ENCODE measurements at places on chromosomes 1 and 21.

DNA sequence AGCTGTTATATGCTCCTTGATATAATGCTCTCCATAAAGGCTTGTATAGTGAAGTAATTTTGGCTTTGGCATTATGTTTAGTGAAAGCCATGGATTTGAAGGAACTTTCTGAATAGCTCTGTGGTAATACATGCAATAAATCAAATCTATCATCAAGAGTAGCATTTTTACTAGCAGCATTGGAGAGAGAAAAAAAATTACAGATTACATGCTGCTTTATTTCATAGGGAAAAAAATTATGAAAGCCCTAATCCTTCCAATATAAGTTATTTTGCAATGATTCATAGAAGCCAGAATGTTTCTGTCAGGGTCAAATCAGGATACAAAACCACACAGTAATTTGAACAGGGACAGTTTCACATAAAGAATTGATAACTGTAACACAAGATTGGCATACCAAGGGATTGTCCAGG is 250.0 kb downstream of the SPATA17 start:
- no peaks in the 10 kb centered on the region for H3K36me3 ChIP-seq
- H3K4me1 ChIP-seq = no peaks in the 10 kb centered on the region
- H3K27ac ChIP-seq = no peak overlapping the region
- no peaks in the 10 kb centered on the region for H3K27me3 ChIP-seq

GRCh38 chr1:207962716-207963426 is 51.9 kb upstream of the CD34 start:
- no peaks in the 10 kb centered on the region for H3K36me3 ChIP-seq
- peak; percentile 27 for DNase-seq
- peaks cover 9% of the 10 kb centered on the region for H3K4me1 ChIP-seq
- H3K27ac ChIP-seq = no peak overlapping the region

DNA sequence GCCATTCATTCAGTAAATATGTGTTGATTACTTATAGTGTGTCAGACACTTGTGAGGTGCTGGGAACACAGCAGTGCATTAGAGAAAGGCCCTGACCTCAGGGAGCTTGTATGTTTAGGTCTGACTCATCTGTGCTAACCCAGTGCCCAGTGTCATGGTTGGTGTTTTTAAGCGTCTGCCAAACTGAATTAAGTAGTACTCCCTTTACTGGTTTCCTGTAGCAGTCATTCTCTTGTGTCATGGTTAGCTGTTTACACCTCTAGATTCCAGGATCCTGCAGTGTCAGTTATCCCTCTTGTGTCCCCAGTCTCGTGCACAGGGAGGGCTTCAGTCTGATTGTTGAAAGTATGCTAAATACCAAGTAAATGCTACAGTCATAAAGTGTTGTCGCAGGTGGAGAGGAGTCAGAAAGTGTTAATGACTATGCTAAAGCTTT is 14.2 kb downstream of the UCK2 start:
- H3K4me3 ChIP-seq = no peak overlapping the region
- no peak for DNase-seq
- 0 out of 2 replicates have a peak, but pooled peaks cover 11% of the 10 kb centered on the region for H3K36me3 ChIP-seq
- peak overlapping the region; percentile 34 for H3K27ac ChIP-seq
- H3K27me3 ChIP-seq = no peaks in the 10 kb centered on the region

DNA sequence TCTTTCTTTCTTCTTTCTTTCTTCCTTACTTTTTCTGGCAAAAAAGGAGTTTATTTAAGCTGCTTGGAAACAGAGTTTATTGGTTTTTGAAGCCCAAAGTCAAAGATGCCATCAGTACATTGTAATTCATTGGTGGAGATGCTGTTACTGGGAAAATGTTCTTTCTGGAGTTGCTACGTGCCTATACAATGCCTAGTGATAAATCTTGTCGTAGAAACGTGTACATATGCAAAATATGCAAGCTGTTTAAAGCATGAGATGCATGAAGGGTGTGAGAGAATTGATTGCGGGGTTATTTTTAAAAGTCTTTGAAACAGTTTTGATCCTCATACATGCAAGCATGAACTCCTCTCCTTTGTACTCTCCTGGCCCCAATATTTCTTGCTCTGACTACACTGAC is 1060.6 kb upstream of the NCAM2 start:
- no peak for DNase-seq
- H3K27me3 ChIP-seq = no peaks in the 10 kb centered on the region
- no peaks in the 10 kb centered on the region for H3K4me1 ChIP-seq
- H3K36me3 ChIP-seq = no peaks in the 10 kb centered on the region

GRCh38 chr1:207009945-207010344 is 22.6 kb downstream of the C1orf116 start:
- H3K27me3 ChIP-seq = peaks cover 8% of the 10 kb centered on the region
- no peak overlapping the region for H3K4me3 ChIP-seq
- no peaks in the 10 kb centered on the region for H3K4me1 ChIP-seq
- no peaks in the 10 kb centered on the region for H3K36me3 ChIP-seq

DNA sequence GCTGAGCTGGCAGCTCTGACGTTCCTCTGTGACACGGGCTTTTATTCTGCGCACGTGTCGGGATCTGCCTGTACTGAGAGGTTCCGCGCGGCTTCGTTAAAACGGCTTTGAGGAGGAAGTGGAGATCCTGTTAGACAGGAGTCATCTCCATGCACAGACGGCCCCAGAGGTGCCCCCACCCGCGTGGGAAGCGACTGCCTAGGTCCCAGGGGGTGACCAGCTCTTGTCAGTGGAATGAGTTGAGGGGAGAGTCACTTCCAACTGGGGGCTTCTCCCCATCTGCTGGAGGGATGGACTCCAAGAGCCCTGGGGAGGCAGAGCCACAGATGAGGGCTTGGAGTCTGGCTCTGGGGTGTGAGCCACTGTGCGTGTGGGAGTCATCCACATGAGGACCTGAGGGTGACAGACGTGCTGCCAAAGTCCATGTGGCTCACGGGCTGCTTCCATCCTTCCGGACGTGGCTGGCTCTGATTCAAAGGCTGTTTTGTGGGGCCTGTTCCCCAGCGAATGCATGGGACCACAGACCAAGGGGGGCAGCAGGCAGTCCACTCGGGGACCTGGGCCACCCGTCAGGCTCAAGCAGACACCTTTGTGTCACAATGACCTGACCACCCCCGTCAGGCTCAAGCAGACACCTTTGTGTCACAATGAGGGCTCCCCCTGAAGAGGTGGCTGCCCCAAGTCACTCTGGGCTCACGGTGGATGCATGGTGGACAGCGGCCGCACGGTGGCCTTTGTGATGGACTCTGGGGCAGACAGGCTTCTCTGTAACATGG is 26.8 kb downstream of the PTTG1IP start:
- no peaks in the 10 kb centered on the region for H3K4me1 ChIP-seq
- H3K27ac ChIP-seq = no peak overlapping the region
- peaks cover 52% of the 10 kb centered on the region for H3K27me3 ChIP-seq
- 0 out of 2 replicates have a peak overlapping the region, but pooled peaks have one; percentile 8 for H3K4me3 ChIP-seq

- H3K36me3 ChIP-seq = no peaks in the 10 kb centered on the region
- no peaks in the 10 kb centered on the region for H3K4me1 ChIP-seq
- no peak overlapping the region for H3K27ac ChIP-seq
- DNase-seq = no peak
- no peaks in the 10 kb centered on the region for H3K27me3 ChIP-seq
- no peak overlapping the region for H3K4me3 ChIP-seq
Measured at GRCh38 chr1:64092851-64093371, 110.5 kb upstream of the UBE2U start.

DNA sequence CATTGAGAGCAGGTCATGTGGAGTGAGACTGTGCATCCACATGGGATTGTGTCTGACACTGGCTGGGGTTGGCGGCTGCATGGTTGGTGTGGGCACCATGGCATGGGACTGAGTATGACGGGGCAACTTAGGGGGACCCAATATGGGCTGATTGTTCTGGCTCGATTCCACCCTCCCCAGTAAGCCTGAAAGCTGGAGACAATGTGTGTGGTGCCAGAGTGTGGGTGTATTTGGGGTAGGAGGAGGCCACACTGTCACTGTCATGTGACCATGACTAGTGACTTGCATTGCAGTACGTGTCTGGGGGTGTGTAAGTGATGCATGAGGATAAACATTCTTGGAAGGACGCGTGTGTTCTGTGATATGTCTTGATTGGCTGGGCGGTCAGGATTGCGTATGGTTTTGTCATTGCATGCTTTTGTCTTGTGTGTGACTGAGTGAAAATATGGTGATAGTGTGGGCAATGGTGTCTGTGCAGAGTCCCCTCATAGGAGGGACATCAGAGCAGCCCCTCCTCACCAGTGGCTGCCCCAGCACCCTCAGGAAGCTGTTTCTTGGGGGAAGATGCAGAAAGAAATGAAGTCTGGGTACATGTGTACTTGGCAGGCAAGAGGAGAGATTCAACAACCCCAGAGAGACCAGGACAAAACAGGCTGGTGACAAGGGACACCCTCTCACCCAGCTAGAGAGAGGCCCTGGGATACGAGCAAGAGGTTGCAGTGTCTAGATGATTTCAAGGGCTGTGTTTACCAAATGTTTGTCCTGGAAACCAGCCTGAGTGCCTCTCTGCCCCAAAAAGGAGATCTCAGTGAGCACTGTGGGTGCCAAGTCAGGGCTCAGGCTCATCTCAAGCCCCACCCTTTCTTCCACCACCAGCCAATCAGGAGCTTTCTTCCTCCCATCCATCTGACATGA is 36.3 kb downstream of the SDC3 start:
- H3K27me3 ChIP-seq = peaks cover 29% of the 10 kb centered on the region
- DNase-seq = no peak
- H3K4me1 ChIP-seq = no peaks in the 10 kb centered on the region
- H3K4me3 ChIP-seq = no peak overlapping the region
- H3K27ac ChIP-seq = no peak overlapping the region
- no peaks in the 10 kb centered on the region for H3K36me3 ChIP-seq

GRCh38 chr1:145784409-145784808 is 39.5 kb downstream of the RNF115 start:
- H3K4me3 ChIP-seq = no peak overlapping the region
- no peak for DNase-seq
- H3K4me1 ChIP-seq = peaks cover 22% of the 10 kb centered on the region
- H3K27ac ChIP-seq = no peak overlapping the region
- no peaks in the 10 kb centered on the region for H3K27me3 ChIP-seq
- peaks cover 5% of the 10 kb centered on the region for H3K36me3 ChIP-seq

DNA sequence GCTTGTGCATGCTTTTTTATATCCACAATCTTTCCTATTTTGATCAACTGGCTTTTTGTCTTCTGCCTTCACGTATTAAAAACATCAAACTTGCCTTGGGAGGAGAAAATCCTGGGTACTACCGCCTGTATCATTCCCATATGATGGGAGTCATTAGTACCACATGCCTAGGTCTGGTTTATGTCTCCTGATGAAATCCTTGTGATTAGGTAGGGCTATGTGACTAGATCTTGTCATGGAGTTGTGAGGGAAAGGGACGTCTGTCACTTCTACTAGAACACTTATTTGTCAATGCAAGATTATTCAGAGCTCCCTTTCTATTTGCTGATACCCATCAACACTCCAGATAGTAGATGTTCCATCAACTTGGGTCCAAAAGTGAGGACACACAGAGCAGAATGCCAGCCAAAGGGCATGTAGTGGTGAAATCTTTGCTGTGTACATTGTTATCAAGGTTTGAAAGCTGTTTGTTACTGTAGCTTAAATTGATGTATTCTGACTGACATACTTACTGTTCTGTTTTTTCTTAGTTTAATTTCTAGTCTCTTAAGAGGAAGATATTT is 621.8 kb upstream of the NR5A2 start:
- no peak overlapping the region for H3K27ac ChIP-seq
- H3K4me3 ChIP-seq = no peak overlapping the region
- H3K4me1 ChIP-seq = no peaks in the 10 kb centered on the region
- H3K27me3 ChIP-seq = no peaks in the 10 kb centered on the region
- no peak for DNase-seq

GRCh38 chr1:199813198-199813597 is 214.3 kb upstream of the NR5A2 start:
- no peak overlapping the region for H3K4me3 ChIP-seq
- H3K4me1 ChIP-seq = no peaks in the 10 kb centered on the region
- no peaks in the 10 kb centered on the region for H3K36me3 ChIP-seq
- no peak overlapping the region for H3K27ac ChIP-seq
- DNase-seq = no peak
- H3K27me3 ChIP-seq = no peaks in the 10 kb centered on the region

GRCh38 chr1:3924186-3924824 is 24.2 kb upstream of the C1orf174 start:
- H3K27ac ChIP-seq = no peak overlapping the region
- H3K27me3 ChIP-seq = peaks cover 50% of the 10 kb centered on the region
- no peak for DNase-seq
- H3K36me3 ChIP-seq = no peaks in the 10 kb centered on the region

DNA sequence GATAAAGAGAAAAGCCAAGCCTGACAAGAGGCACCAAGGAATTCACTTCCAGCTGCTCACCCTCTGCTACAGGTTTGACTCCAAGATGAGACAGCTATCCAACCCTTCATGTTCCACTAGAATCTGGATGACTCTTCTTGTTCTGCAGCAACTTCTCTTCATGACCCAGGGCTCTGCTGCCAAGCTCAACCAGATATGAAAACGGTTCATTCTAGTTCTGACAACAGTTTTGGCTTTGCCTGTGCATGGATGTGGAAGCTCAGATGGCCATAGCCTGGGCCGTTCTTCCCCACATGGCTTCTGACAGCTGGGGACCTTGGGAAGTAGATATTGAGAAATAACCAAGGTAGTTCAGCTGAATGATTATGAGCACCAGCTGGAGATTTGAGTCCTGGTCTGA is 13.7 kb downstream of the PI4KB start:
- 0 out of 2 replicates have a peak, but pooled peaks cover 3% of the 10 kb centered on the region for H3K36me3 ChIP-seq
- no peak overlapping the region for H3K27ac ChIP-seq
- H3K4me3 ChIP-seq = no peak overlapping the region
- no peaks in the 10 kb centered on the region for H3K4me1 ChIP-seq

DNA sequence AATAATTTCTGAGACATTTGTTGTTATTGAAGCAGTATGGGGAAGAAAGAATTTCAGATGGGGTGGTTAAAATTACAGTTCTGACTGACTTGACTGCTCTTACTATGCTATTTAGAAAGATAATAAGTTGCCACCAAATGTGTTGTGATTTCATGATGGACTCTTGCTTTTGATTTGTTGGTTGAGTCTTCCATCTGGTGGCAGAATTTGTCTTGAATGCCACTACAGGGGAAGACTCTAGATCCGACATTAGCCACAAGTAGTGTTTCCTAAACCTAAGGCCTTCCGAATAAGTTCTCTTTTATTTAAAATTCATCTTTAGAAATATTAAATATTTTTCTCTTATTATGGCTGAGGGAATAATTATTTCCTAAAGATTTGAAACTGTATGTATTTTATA is 190.9 kb upstream of the ADGRL4 start:
- H3K36me3 ChIP-seq = no peaks in the 10 kb centered on the region
- no peak for DNase-seq
- no peaks in the 10 kb centered on the region for H3K4me1 ChIP-seq
- no peak overlapping the region for H3K27ac ChIP-seq

- H3K36me3 ChIP-seq = no peaks in the 10 kb centered on the region
- H3K27ac ChIP-seq = no peak overlapping the region
- no peaks in the 10 kb centered on the region for H3K4me1 ChIP-seq
- peaks cover 86% of the 10 kb centered on the region for H3K27me3 ChIP-seq
Measured at GRCh38 chr1:29823561-29823960, 587.2 kb downstream of the PTPRU start.

DNA sequence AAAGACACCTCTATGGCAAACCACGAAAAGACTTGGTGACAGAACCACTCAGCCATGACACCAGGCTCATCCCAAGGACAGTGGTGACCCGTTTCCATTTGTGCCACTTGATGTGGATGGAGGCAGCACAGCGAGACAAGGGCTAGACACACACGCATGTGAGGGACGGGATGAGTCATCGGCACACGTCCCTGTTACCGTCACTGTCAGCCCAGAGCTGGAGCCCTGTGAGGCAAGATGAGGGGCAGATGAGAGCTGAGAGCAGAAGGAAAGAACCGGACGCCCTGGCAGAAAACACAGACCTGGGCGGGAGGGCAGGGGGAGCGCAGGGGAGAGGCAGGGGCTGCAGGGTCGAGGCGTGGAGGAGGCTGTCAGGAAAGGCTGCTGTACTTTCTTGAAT is 57.8 kb downstream of the SIK1 start:
- no peaks in the 10 kb centered on the region for H3K36me3 ChIP-seq
- DNase-seq = no peak
- H3K27ac ChIP-seq = no peak overlapping the region
- no peaks in the 10 kb centered on the region for H3K4me1 ChIP-seq

Measured in MM.1S (cell line).